ENCODE measurements at places on chromosomes 2 and 18. TPM values are rescaled to one million over a fixed set of nuclear protein-coding genes. Genes with fewer than 3 reads are reported as not detected.

Gene GNAL
- total RNA-seq = 1.4 TPM

Gene TMEM127
- 85.2 TPM for total RNA-seq

Gene ATP6V1B1
- 2.0 TPM for total RNA-seq

Gene EML6
- 0.12 TPM for total RNA-seq

Gene BOLA3
- 87.9 TPM for total RNA-seq

Gene C2orf80
- total RNA-seq = not detected

Gene NDUFV2
- total RNA-seq = 529 TPM

Gene ACADL
- 1.4 TPM for total RNA-seq

Gene PLEK
- total RNA-seq = 4.8 TPM

Gene NOL4
- 0.40 TPM for total RNA-seq

Gene CFC1
- total RNA-seq = not detected

Gene DTNA
- total RNA-seq = 194 TPM

Gene NCKAP5
- total RNA-seq = 6.8 TPM

Gene TCF7L1
- 4.5 TPM for total RNA-seq

GRCh38 chr2:98917031-98917471, 19.0 kb downstream of the CRACDL start:
- no peak for DNase-seq

DNA sequence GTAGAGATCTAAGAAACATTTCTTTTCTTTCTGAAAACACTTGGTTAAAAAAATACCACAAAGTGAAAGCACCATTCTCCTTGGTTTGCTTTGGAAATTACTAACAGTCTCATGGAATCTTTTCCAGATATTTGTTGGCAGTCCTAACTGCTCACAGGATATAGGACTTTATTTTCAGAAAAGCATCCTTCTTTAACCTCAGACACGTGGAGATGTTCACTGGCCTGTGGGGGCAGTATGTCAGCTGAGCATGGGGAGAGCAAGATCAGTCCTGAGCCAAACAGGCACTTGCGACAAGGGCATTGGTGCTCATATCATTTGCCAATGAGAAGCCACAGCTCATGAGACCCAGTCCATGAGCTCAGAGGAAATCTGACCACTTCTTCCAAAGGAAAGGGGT, 371.9 kb downstream of the NBAS start:
- DNase-seq = no peak

DNA sequence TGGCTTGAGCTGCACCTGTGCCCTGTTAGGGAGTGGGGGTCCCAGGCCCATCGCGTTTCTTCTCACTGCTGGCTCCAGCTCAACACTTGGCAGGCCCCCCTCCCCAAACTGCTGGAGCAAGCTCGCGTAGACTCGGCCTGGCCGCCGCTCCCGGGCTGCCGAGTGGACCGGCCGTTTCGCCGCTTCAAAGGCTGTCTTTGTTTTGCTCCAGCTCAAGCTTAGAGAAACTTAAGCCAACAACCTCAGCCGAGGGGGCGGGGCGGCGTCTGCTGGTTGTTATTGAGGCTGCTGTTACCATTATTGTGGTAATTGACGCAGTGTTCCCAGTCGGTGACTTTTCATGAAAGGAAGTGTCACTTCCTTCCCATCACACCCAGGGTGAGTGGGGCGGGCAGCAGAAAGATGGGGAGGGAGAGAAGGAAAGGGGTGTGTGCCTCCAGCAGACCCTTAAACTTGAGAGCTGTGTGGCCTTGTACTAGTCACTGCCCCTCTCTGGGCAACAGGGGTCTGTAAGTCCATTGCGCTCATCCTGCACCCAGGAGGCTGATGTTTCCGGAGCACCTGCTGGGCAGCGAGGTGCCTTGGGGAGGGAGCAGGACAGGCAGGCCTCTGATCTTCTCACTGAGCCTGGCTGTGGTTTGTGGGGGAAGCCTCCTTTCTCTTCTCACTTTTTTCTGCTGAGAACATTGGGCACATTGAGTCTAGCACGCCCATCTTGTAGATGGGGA, 2.1 kb downstream of the ARID5A start:
- DNase-seq = peak; percentile 89

GRCh38 chr2:232538671-232539070, 821 bp upstream of the CHRNG start:
- DNase-seq = no peak

DNA sequence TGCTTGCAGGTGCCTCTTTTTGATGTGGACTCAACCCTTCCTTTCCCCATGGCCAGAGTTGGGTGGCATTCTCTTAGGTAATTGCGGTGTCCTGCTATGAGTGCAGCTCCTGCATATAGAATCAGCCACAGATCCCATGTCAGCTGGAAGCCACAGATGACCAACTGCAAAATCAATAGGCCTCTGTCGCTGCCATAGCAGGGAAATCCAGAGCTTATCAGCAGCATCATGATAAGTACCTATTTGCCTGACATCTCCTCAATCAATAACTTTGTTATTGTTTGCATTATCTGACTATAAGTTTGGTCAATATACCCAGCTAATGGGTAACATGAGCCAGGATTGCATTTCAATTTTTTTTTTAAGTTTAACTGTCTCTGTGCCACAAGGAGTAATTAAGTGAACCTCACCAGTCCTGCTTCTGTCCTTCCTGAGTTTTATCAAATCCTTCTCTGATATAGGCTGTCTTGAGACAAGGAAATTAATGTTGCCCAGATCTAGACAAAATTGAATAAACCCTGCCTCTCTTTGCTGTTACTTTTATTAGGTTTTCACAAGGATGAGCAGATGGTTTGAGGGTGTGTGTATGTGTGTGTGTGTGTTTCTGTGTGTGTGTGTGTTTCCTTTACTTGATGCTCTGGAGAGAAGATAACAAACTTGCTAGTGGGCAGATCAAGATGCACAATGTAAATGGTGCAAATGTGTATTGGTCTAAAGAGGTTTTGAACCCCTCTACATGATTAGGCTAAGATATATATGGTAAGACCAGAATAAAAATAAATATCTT, 59.6 kb upstream of the CREB1 start:
- DNase-seq = no peak

GRCh38 chr2:49914281-49914680, 760.0 kb upstream of the FSHR start:
- DNase-seq = no peak

- no peak for DNase-seq
These were observed 83.3 kb downstream of the PDE11A start for GRCh38 chr2:177989029-177989885.

- DNase-seq = no peak
These were observed 28.3 kb downstream of the MCFD2 start for GRCh38 chr2:46887028-46887885.

GRCh38 chr2:242024751-242025355, 155.3 kb downstream of the RTP5 start:
- no peak for DNase-seq

GRCh38 chr2:88765154-88765888, 73.8 kb downstream of the RPIA start:
- DNase-seq = no peak

- DNase-seq = no peak
These were observed at the start of gene TUBA3E for GRCh38 chr2:130198343-130198742. TUBA3E (minus strand) TSS chr2:130198439; CDS start chr2:130198360, 79 bp downstream.

DNA sequence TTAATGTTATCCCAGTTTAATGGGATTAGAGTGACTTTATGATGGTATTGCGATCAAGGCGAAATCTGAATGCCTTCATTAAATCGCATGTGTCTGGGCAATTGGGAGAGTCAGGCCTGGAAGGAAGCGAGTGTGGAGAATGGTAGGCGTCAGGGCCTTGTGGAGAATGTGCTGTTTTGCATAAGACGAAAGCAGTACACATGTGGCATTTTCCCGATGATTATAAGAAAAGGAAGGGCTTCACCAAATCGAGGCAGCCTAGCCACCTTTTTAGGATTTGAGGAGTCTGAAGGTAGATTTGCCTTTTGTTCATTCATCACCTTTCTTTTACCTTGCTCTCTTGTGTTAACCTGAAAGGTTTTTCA, 1.0 kb downstream of the ZNF532 start:
- no peak for DNase-seq

- no peak for DNase-seq
These were observed 11.4 kb upstream of the ARHGAP25 start for GRCh38 chr2:68723181-68723580.

- peak; percentile 57 for DNase-seq
These were observed 97.2 kb downstream of the INSIG2 start for GRCh38 chr2:118185210-118186109.

- no peak for DNase-seq
These were observed 2.8 kb downstream of the PREPL start for GRCh38 chr2:44358503-44358902.

- DNase-seq = no peak
These were observed 122.9 kb upstream of the KLF7 start for GRCh38 chr2:207288628-207289027.

Measured in heart right ventricle (tissue), 16 donors.